ENCODE measurements at places on chromosomes 7 and 10.

GRCh38 chr10:114115661-114116445 is 58.1 kb downstream of the CCDC186 start:
- no peak for DNase-seq

DNA sequence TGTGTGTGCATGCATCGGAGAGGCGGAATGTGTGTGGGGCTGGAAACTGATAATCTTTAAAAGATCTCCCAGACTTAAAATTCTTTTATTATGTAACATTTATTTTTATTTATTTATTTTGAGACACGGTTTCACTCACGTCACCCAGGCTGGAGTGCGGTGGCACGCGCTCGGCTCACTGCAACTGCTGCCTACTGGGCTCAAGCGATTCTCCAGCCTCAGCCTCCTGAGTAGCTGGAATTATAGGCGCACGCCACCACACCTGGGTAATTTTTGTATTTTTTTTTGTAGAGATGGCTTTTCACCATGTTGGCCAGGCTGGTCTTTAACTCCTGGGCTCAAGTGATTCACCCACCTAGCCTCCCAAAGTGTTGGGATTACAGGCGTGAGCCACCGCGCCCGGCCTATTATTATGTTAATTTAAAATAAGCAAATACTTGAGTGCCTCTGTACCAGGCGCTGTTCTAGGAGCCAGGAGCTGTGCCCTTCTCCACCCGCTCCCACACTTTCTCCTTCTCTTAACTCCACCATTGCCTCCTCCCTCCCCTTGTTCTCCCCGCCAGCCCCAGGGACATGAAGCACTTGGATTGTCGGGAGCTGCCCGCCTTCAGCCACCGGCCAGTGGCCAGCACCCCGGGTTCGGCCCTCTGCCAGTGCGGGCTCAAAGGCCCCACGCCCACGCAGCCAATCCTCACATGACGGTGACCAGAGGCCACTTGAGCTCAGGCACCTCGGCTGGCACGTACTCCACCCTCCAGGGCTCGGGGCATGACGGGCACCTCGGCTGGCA is 163.6 kb downstream of the DNAJB6 start:
- no peak for DNase-seq

DNA sequence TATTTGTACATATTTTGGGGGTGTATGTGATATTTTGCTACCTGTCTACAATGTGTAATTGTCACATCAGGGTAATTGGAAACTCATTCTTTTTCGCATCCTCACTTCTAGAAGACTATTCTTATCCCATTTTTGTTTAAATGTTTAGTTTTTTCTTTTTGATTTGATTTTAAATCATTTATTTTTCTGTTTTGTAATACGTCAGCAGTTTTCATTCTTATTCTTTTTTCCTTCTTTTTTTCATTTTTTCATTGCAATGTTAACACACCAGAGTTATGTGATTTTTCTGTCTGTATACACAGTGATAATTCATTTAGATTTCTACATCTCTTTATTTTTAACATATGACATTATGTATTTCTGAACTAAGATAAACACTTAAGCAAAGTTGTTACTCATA is 85.5 kb downstream of the SLC13A1 start:
- no peak for DNase-seq

DNA sequence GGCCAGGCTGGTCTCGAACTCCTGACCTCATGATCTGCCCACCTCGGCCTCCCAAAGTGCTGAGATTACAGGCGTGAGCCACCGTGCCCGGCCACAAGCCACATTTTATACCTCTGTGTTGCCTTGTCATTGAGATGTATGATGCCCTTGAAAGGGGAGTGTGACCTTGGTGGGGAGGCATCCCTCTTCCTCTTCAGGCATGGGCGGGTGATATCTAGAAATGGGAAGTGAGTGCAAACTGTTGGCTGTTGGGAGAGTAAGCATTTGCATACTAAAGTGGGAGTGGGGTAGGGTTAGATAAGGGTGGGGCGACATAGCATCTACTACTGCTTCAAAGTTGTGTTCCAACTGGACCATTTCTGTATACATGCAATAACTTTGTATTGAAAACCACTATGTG is 20.1 kb downstream of the RP9 start:
- no peak for DNase-seq

DNA sequence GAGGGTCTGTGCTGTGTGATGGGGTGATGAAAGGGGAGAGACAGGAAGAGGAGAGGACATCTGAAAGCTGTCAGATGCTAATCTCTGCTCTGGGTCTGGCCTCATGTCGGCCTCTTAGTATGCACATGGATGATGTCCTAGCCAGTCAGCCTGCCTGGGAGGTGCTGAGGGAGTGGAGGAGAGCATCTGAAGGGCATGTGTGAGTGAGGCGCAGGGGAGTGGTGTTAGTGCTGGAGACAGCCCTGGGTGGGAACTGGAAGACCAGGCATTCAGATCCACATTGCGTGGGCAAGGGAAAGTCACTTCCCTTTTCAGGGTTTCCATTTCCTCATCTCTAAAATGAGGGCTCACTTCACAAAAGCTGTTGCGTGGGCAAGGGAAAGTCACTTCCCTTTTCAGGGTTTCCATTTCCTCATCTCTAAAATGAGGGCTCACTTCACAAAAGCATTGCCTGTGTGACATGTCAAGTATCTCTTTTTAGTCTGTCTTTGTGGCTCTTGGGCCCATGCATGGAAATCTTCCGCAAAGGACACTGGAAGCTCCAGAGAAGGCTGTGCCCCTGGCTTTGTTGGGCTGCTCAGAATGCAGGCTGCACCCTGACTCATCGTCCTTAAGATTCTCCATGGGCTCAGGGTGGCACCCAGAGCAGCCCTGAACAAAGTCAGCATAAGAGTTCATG is 10.0 kb downstream of the SFTPD start:
- DNase-seq: no peak

DNA sequence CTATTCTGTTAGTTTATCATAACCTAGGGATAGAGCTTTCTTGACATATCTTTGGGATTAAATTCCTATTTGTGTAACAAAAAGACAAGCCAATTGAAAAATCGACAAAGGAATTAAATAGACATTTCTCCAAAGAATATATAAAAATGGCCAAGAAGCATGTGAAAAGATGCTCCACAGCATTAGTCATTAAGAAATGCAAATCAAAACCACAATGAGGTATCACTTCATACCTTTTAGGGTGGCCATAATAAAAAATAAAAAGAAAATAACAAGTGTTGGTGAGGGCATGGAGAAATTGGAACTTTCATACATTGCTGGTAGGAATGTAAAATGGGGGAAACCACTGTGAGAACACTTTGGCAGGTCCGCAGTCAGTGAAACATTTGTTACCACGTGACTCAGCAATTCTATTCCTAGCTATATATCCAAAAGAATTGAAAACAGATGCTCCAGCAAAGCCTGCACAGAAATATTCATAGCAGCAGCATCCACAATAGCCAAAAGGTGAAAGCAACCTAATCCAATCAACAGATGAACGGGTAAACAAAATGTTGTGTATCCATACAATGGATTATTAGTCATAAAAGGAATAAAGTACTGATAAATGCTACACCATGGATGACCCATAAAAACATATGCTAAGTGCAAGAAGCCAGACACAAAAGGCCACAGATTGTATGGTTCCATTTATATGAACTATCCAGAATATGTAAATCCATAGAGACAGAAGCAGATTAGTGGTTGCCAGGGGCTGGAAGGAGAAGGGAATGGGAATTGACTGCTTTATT is 20.5 kb downstream of the SPAG6 start:
- DNase-seq: no peak

GRCh38 chr10:130045091-130045652 is 65.5 kb downstream of the C10orf143 start:
- no peak for DNase-seq

GRCh38 chr7:43721193-43721806 is 8.0 kb downstream of the COA1 start:
- peak; percentile 21 for DNase-seq

- DNase-seq: no peak
Observed at GRCh38 chr10:114603948-114604347, 54.1 kb downstream of the ABLIM1 start.

DNA sequence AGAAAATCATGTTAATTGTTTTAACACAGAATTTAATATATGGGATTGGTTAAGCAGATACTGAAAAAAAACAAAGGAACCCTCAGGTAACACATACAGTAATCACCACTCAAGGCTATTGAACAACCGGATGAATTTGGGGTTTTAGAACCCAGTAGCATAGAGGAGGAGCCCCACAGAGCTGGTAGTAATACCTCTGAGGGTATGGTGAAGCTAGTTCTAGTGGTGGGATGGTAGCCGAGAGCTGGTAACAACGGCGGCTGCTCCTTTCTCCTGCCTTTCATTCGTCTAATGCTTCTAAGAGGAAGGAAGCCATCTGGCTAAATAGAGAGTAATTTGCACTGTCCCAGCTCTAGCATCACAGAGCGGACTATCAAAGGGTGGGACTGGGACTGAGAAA is 52.2 kb downstream of the WAC start:
- DNase-seq: no peak

DNA sequence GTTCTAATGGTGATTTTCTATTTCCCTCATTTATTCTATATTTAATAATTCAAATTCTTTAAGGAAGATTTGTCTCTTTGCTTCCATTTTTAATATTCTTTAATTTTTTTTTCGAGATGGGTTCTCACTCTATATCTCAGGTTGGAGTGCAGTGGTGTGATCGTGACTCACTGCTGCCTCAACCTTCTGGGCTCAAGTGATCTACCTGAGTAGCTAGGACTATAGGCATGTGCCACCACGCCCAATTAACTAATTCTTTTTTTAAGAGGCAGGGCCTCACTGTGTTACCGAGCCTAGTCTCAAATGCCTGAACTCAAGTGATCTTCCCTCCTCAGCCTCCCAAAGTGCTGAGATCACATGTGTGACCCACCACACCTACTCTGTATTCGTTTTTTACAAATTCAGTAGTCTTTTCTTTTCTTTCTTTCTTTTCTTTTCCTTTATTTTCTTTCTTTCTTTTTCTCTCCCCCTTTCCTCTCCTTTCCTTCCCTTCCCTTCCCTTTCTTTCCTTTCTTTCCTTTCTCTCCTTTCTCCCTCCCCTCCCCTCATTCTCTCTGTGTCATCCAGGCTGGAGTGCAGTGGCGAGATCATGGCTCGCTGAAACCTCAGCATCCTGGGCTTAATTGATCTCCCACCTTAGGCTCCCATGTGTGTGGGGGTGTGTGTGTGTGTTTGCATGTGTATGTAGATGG is 323.1 kb downstream of the ADK start:
- DNase-seq: no peak

DNA sequence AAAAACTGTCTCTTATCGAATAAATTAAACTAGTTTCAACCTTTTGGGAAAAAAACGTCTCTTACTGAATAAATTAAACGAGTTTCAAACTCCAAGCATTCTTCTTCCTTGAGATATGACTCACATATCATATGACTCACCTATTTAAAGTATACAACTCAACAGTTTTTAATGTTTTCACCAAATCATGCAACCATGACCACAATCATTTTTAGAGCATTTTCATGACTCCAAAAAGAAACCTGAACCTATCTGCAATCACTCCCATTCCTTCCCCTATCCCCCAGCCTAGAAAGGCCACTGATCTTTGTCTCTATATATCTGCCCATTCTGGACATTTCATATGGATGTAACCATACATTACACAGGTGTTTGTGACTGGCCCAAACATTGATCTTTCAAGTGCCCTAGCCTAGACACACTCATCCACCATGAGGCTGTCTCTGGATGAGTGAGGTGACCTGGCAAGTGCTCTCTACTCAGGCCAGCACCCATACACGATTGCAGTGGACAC is 115.3 kb downstream of the PIP4K2A start:
- no peak for DNase-seq

DNA sequence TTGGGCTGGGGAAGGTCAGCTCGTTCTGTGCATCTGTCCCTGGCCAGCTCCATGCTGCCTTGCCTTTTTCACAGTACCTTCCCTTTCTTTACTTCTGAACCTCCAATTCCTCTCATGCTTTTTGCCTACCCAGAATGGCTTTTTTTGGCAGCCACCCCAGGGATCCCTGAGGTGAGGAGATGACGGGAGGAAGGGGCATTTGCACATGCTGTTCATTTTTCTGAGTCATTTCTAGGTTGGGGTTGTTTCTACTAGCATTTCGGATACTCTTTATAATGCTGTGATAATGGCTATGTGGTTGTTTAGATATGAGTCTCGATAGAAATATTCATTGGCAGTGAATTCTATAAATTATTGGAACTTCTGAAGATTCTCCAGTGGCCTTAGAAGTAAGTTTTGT is 415.1 kb upstream of the FZD8 start:
- no peak for DNase-seq

DNA sequence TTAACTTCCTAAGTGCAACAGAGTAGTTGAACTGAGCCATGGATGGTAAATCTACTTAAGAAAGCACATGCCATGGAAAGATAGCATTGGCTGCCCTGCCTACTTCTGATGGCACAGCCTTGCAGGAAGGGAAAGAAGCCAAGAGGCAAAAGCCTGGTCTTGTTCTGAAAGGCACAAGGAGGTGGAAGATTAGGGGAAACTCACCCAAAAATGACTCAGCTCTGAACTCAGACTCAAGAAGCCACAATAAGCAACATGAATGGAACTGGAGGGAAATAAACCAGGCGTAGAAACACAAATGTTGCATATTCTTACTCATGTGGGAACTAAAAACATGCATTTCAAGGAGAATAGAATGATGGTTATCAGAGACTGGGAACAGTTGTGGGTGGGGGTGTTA is 20.8 kb upstream of the ALOX5 start:
- DNase-seq: no peak

DNA sequence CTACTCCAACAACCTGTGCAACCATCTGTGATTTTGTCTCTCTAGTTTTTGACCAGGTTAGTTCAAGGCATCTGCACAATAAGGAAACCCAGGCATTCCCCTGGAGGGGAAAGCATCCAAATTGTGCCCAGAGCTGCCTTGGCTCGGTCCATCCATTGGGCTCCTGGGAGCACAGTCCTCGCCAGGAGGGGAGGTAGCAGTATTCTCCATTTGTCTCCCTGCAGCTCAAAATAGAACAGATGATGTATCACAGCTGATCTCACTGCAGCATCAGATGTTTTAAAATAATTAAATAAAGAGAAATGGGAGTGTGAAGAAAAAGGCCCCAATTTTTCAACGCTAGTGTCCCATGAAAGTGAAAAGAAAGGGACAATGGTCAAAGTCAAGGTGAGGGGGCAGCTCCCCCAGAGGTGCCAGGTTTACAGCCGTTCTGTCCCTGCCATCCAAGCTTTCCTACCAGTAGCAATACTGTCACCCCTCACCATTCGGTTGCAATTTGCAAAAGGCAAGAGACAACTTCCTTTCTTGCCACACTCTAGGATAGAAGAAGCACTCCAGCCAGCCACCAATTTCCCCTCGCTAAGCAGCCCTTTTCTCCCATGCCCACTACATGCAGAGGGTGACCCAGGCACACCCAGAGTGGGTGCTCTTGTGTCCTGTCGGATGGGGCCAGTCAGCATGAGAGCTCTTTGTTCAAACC is 43.7 kb downstream of the KCNMA1 start:
- DNase-seq: no peak

GRCh38 chr7:13850185-13850752 is 139.2 kb downstream of the ETV1 start:
- peak; percentile 12 for DNase-seq

- DNase-seq: no peak
Observed at GRCh38 chr10:98138031-98138430, 3.6 kb downstream of the R3HCC1L start.

- DNase-seq: peak; percentile 44
Observed at GRCh38 chr7:91264924-91265681, 870 bp downstream of the FZD1 start.
